ENCODE measurements at places on chromosomes 2 and 18. TPM values are rescaled to one million over a fixed set of nuclear protein-coding genes. Genes with fewer than 3 reads are reported as not detected.

GRCh38 chr18:69531973-69532372 is 131.3 kb downstream of the DOK6 start:
- H3K4me1 ChIP-seq = no peaks in the 10 kb centered on the region
- no peak overlapping the region for H3K4me3 ChIP-seq
- H3K36me3 ChIP-seq = no peaks in the 10 kb centered on the region
- DNase-seq = no peak

DNA sequence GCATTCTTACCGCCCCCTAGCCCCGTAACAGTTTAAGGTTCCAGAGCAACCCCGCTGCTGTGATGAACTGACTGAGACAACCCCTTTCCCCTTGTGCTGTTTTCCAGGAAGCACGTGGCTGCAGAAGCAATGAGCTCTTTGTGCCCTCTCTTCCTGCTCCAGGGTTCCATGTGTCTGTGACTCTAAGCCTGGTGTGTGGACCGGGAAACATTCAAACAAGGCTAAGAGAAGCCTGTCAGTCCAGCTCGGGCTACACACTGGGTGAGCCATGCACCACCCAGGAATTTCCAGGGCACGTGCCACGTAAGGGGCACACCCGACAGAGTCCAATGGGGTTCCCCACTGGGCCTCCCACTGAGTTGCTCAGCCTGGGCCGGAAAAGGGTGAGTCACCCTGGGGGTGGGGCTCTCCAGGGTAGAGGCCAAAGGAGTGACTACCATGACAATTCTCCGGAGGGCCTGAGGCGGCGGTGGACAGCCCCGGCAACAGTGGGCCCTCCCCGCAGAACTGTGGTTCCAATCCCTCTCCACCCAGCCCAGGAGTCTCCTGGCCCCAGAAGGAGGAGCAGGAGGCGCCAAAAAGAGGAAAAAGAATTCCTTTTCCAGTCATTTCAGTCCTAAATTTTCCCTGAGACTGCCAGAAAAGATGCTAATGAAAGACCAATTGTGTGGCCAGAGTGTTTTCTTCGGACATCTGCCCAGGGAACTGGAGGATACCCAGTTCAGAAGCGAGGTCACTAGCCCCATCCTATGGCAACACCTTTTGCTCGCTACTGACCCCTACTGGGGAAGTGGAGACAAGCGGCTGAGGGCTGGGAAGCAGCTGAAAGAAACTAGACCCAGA is 157.8 kb upstream of the SLC1A4 start:
- peak overlapping the region; percentile 44 for H3K4me3 ChIP-seq
- no peaks in the 10 kb centered on the region for H3K36me3 ChIP-seq
- peak; percentile 95 for DNase-seq

- H3K27me3 ChIP-seq = no peaks in the 10 kb centered on the region
- no peak overlapping the region for H3K27ac ChIP-seq
- DNase-seq = no peak
- no peaks in the 10 kb centered on the region for H3K36me3 ChIP-seq
Observed at GRCh38 chr2:151849413-151850010, 21.3 kb upstream of the ARL5A start.

DNA sequence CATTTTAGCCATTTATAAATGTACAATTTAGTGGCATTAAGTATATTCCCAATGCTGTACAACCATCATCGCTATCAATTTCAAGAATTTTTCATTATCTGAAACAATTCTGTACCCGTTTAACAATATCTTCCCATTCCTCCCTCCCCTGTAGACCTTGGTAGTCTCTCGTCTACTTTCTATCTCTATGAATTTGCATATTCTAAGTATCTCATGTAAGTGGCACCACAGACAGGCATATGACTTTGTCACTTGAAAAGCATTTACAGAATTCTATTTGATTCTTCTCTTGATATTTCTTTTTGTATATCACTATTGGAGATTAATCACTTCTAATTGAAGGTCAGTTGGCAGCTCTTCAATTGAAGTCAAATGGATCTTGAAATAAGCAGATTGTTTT is 48.0 kb downstream of the CCDC138 start:
- H3K4me3 ChIP-seq = no peak overlapping the region
- H3K4me1 ChIP-seq = no peaks in the 10 kb centered on the region
- no peak for DNase-seq
- H3K27me3 ChIP-seq = no peaks in the 10 kb centered on the region

Gene VSNL1
- total RNA-seq = 0.36 TPM

All from osteoblast (primary cell).